ENCODE measurements at places on chromosomes 4 and X.
A peak's percentile ranks its signal among the peaks of the same experiment; 100 is the strongest.

- H3K4me1 ChIP-seq, result no peaks in the 10 kb centered on the region
- no peak overlapping the region for H3K27ac ChIP-seq
- H3K4me3 ChIP-seq, result no peak overlapping the region
- no peak for DNase-seq
These were observed 631.4 kb upstream of the CT83 start for GRCh38 chrX:117094149-117094548.

DNA sequence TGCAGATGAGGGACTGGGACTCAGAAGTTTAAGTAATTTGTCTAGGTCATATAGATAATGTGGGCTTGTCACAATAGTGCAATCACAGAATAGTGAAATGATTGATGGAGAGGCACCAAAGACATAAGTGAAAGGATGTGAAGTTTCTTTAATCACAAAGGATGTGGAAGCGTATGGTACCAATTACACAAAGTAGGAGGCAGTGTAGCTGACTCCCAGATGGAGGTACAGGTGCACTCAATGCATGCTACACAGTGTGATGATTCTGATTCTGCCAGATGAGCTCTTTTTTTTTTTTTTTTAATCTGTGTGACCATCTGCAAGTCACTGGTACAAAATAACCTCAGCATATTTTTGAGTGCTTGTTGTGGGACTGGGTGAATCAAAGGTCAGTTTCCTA, 411.3 kb downstream of the SPRY1 start:
- no peak overlapping the region for H3K27ac ChIP-seq
- no peak overlapping the region for H3K4me3 ChIP-seq
- no peak for DNase-seq
- no peaks in the 10 kb centered on the region for H3K4me1 ChIP-seq

GRCh38 chrX:72372735-72373134, 67.0 kb upstream of the CITED1 start:
- peaks cover 2% of the 10 kb centered on the region for H3K27me3 ChIP-seq
- H3K4me3 ChIP-seq, result no peak overlapping the region
- no peaks in the 10 kb centered on the region for H3K36me3 ChIP-seq

- H3K4me3 ChIP-seq, result no peak overlapping the region
- H3K27me3 ChIP-seq, result no peaks in the 10 kb centered on the region
- H3K27ac ChIP-seq, result no peak overlapping the region
- H3K4me1 ChIP-seq, result peaks cover 29% of the 10 kb centered on the region
These were observed 48.5 kb upstream of the CYSLTR1 start for GRCh38 chrX:78375894-78376293.

- H3K36me3 ChIP-seq, result no peaks in the 10 kb centered on the region
- H3K27me3 ChIP-seq, result no peaks in the 10 kb centered on the region
- H3K4me3 ChIP-seq, result no peak overlapping the region
- no peak overlapping the region for H3K27ac ChIP-seq
These were observed 20.6 kb upstream of the GUCY1A1 start for GRCh38 chr4:155646001-155646400.

DNA sequence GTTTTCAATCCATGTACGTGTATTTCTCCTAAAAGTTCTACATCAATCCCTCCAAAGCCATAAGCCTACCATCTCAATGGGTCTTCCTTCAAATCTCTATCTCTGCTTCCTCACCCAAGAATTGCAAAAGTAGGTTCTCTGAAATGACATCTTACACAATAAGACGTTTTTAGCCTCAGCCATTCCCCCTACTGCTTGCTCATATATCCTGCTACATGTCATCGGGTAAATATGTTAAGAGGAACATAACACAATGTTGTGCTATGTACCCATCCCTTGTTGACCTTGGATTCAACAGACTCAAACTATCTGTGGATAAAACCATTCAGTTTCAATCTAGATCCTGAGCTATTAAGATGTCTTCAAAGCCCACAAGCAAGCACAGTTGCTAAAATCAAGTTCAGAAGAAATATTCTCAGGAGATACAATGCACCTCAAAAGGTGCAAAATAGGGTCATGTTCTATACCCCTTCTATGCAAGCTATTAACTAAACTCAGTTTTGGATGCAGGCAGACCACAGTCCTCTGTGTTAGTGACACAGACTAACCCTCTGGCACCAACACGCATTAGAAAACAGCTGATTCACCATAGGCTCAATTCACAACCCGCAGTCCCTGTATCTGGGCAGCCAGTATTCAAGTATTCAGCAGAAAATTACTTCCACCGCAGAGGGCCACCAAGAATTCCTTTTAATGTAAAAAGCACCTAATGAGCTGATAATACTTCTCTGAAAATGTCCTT, 56.8 kb downstream of the CD99L2 start:
- H3K4me1 ChIP-seq, result peaks cover 2% of the 10 kb centered on the region
- no peaks in the 10 kb centered on the region for H3K27me3 ChIP-seq
- no peak overlapping the region for H3K4me3 ChIP-seq
- H3K27ac ChIP-seq, result no peak overlapping the region
- H3K36me3 ChIP-seq, result no peaks in the 10 kb centered on the region

DNA sequence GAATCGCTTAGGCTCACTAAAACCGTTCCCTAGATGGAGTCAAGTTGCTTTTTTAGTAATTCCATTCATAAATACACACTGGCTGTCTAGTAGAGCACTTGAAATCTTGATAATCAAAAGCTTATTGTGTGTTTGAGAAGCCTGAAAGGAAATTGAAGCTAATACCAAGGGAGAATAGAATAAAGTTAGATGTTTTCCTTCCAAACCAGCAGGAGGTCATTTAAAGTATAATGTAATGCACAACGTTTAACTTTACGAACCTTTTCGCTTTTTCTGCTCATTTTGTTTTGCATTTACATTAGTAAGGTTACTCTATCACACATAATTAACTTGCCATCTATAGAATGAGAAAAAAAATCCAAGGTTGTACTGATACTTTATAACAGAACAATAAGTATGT, 440.9 kb downstream of the NKX6-1 start:
- H3K27ac ChIP-seq, result no peak overlapping the region
- no peaks in the 10 kb centered on the region for H3K36me3 ChIP-seq
- H3K4me3 ChIP-seq, result no peak overlapping the region
- H3K27me3 ChIP-seq, result no peaks in the 10 kb centered on the region
- no peak for DNase-seq

DNA sequence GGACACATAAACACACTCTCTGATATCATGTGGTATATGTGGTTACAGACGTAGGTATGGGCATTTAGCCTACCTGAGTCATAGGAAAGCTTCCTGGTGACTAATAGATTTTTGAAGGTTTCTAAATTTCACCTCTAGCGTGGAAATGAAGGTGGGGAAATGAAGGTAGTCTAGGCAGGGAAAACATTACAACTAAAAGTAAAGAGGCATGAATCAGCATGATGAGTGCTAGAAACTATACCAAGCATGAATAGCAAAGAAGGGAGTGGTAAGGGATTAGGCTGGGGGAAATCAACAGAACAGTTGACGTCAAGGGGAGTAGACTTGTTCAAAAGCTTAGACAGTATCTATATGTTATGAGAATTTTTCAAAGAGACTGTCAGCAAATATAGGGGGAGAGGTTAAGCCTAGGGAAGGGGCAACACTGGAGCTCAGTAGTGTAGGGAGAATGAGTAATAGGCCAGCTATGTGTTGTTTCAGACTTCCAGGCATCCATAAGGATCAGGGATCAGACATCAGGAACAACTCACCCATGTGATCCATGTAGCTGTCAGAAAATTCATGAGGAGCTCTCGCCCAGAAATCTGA, 279.3 kb upstream of the DIPK2B start:
- H3K4me3 ChIP-seq, result no peak overlapping the region
- H3K4me1 ChIP-seq, result no peaks in the 10 kb centered on the region
- DNase-seq, result no peak
- H3K27me3 ChIP-seq, result no peaks in the 10 kb centered on the region

DNA sequence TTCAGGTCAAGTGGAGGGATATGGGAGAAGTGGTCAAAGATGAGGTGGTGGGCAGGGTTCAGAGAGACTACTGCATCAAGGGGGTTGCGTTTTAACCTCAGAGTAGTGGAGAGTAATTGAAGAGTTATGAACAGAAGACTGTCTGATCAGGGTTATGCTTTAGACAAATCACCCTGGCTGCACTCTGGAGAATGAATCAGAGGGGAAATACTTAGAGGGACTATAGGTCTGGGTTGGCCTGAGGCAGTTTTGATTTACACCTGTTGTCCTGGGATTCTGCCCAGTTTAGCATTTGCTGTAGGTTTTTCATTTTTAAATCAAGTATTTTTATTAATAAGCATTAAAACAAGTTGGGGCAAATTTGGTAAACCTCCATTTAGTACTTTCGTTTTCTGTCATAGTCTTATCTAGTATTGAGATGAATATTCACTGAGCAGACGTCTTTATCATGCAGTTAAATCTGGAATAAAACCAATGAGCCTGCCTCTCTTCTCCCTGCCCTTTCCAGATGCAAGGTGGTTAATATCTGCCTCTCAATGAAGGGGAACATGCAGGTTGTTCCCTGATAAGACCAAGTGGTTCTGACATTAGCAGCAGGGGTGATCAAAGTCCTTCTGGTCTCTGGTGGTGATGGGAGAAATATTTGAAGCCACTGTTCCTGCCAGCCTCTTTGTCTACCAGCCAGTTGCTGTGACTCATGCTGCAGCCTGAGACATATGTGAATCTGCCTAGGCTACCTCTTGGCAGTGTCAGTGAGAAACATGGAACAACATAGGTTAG, 116.0 kb upstream of the RPS6KA3 start:
- H3K27ac ChIP-seq, result no peak overlapping the region
- no peaks in the 10 kb centered on the region for H3K27me3 ChIP-seq
- no peaks in the 10 kb centered on the region for H3K36me3 ChIP-seq
- H3K4me3 ChIP-seq, result no peak overlapping the region

- H3K4me3 ChIP-seq, result no peak overlapping the region
- no peak overlapping the region for H3K27ac ChIP-seq
- H3K36me3 ChIP-seq, result no peaks in the 10 kb centered on the region
- DNase-seq, result no peak
- H3K4me1 ChIP-seq, result no peaks in the 10 kb centered on the region
These were observed 803.6 kb downstream of the ADGRL3 start for GRCh38 chr4:62003695-62004094.

- peaks cover 21% of the 10 kb centered on the region for H3K36me3 ChIP-seq
- no peaks in the 10 kb centered on the region for H3K4me1 ChIP-seq
- no peak for DNase-seq
These were observed 20.8 kb downstream of the RLIM start for GRCh38 chrX:74593593-74593992.

DNA sequence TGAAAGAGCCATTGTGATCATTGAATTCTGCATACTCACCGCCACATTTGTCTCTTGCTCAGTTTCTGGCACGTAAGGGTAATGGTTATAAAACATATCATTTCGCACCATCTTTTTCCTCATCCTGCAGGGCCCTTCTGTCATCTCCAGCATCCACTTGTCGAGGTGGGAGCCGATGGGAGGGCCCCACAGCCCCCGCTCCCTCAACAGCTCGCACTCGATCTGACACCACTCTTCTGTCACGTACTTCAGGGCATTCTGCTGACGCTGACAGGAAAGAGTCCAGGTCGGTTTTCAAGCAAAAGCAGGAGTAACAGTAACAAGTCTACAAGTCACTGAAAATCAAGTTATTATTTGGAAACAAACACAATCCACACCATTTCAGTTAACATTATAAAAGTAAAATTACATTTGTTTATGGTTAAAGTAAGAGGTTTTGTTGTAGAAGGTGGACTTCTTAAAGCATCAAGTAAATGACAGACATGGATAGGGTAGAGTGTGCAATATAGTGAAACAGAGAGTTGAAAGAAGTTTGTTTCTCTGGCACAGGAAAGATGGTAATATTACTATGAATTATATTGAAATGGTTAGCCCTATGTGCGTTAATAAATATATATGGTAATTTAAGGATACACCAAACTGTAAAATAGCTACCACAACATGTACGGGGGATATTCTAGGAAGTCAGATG, 150.6 kb downstream of the CDS1 start:
- H3K36me3 ChIP-seq, result peaks cover 6% of the 10 kb centered on the region
- no peak overlapping the region for H3K4me3 ChIP-seq
- no peaks in the 10 kb centered on the region for H3K27me3 ChIP-seq
- H3K4me1 ChIP-seq, result no peaks in the 10 kb centered on the region
- no peak overlapping the region for H3K27ac ChIP-seq

- no peaks in the 10 kb centered on the region for H3K36me3 ChIP-seq
- no peak overlapping the region for H3K4me3 ChIP-seq
- H3K4me1 ChIP-seq, result no peaks in the 10 kb centered on the region
- H3K27me3 ChIP-seq, result no peaks in the 10 kb centered on the region
- DNase-seq, result no peak
These were observed 16.4 kb upstream of the OTUD4 start for GRCh38 chr4:145196747-145197146.

- H3K36me3 ChIP-seq, result no peaks in the 10 kb centered on the region
- no peak for DNase-seq
- H3K4me3 ChIP-seq, result no peak overlapping the region
- H3K27ac ChIP-seq, result no peak overlapping the region
- no peaks in the 10 kb centered on the region for H3K27me3 ChIP-seq
These were observed 485.5 kb downstream of the TRAM1L1 start for GRCh38 chr4:116599859-116600258.

DNA sequence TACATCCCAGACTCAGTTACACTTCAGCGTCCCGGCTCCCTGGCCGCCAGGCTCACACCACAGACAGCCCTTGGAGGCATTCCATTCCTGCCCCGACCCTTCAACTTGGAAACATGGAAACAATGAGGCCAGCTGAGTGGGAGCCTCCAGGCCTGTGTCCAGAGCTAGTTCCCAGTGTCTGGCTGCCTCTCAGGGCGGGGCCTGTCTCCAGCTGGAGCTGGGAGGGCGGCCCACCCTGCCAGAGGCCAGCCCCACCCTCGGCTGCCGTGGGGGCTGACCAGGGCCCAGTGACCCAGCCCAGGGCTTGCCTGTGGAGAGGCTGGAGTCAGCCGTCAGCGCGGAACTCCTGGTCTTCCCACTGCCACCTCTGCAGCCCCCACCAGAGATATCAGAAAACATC, 37.4 kb upstream of the SPON2 start:
- no peaks in the 10 kb centered on the region for H3K4me1 ChIP-seq
- H3K27ac ChIP-seq, result no peak overlapping the region
- peaks cover 43% of the 10 kb centered on the region for H3K36me3 ChIP-seq

DNA sequence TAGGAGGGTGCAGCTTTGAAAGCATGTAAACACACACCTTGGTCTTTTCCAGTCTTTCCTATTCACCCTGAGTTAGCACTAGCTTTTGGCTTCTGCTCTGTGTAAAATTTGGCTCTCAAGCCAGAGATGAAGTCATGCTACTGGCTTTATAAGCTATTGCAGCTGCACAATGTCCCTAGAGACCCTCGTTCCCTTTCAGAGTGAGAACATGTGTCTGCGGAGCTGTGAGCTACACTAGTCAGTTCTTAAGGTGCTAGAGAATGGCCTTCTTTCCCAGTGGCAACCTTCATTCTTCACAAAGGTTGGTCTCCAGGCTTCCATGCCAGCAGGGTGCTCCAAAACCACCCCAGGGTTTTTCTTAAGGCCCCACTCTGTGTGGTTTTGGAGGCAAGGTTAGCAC, 199.1 kb downstream of the SPATA18 start:
- H3K27me3 ChIP-seq, result no peaks in the 10 kb centered on the region
- no peaks in the 10 kb centered on the region for H3K36me3 ChIP-seq
- H3K27ac ChIP-seq, result no peak overlapping the region
- DNase-seq, result peak; percentile 6
- no peak overlapping the region for H3K4me3 ChIP-seq
- no peaks in the 10 kb centered on the region for H3K4me1 ChIP-seq

- no peak for DNase-seq
- no peak overlapping the region for H3K27ac ChIP-seq
- no peaks in the 10 kb centered on the region for H3K27me3 ChIP-seq
- no peaks in the 10 kb centered on the region for H3K4me1 ChIP-seq
- H3K4me3 ChIP-seq, result no peak overlapping the region
These were observed 157.3 kb downstream of the GBA3 start for GRCh38 chr4:22850055-22850454.

GRCh38 chrX:23820235-23820782, 37.3 kb downstream of the SAT1 start:
- no peak overlapping the region for H3K4me3 ChIP-seq
- no peaks in the 10 kb centered on the region for H3K4me1 ChIP-seq
- H3K27ac ChIP-seq, result no peak overlapping the region

- peak; percentile 75 for DNase-seq
- peaks cover 15% of the 10 kb centered on the region for H3K4me1 ChIP-seq
- H3K27ac ChIP-seq, result no peak overlapping the region
- H3K27me3 ChIP-seq, result no peaks in the 10 kb centered on the region
These were observed 32.3 kb upstream of the IRF2 start for GRCh38 chr4:184506527-184507121.

Data from common myeloid progenitor, CD34-positive (primary cell).